ENCODE measurements at places on chromosomes 3 and 15. TPM values are rescaled to one million over a fixed set of nuclear protein-coding genes. Genes with fewer than 3 reads are reported as not detected.

The GABRR3 gene
- total RNA-seq: not detected

The ADGRG7 gene
- total RNA-seq: 52.7 TPM

The HES1 gene
- 7.0 TPM for total RNA-seq

The TOP2B gene
- 87.1 TPM for total RNA-seq

The RASGRP1 gene
- total RNA-seq: 0.12 TPM

The ZBTB47 gene
- total RNA-seq: 42.4 TPM

The ISLR2 gene
- total RNA-seq: not detected

The SKOR1 gene
- 0.19 TPM for total RNA-seq

The PCLAF gene
- 18.5 TPM for total RNA-seq

The CHST13 gene
- not detected for total RNA-seq

The GABRB3 gene
- total RNA-seq: 1.1 TPM

The UNC13C gene
- not detected for total RNA-seq

The SLC28A2 gene
- not detected for total RNA-seq

The RSRC1 gene
- 47.1 TPM for total RNA-seq
